ENCODE measurements at places on chromosomes 1 and 21.

DNA sequence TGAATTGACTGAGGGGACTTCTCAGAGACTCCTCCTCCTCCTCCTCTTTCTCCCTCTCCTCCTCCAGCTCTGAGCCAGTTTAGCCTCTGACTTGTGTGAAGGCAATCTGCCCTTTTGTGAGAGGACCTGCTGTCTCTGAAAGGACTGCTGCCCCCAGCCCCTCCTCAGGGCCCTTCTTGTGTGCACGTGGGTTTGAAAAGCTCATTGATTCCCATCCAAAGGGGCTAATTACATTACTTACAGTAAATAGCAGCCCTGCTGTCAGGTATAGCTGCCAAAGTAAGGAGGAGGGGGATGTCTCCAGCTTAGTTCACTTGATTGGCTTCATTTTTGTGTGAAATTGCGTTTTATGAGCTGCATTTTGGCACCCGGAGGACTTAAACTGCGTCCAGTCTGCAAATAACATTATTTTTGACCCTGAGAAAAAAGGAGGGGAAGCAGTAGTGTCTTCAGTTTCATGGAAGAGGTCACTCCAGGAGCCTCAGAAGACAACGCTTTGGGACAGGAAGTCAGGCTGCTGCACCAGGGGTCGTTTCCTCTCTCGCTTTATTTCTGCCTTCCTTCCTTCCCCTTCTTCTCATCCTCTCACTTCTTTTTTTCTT is 1.8 kb upstream of the LHX9 start:
- no peak for DNase-seq

- no peak for DNase-seq
Observed at GRCh38 chr1:44822131-44822701, 13.9 kb downstream of the BTBD19 start.

DNA sequence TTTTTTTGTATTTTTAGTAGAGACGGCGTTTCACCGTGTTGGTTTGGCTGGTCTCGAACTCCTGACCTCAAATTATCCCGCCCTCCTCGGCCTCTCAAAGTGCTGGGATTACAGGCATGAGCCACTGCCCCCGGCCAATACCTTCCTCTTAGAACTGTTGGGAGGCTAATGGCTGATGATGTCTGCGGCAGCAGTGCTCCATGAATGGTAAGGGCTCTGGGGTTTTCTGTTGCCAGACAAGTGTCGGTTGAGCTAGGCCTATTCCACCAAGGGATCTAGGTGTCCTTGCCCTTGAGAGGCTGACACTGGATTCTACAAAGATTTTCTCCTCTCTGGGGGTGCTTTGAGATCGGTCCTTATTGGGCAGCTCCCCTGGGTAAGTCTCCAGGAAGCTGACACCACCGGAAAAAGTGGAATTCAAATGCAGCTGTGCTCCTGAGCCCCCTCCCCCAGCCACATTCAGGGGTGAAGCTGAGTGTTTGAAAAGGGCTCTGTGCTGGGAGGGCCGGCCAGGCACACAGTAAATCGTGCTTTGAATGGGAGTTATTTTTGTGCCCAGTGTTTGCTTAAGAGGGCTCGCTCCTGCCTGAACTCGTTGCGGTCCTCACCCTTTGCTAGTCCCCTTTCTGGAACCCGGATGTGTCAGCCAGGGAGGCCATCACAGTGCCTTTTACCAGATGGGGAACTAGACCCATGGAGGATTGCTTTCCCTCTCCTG is 5.2 kb downstream of the SOX13 start:
- peak; percentile 96 for DNase-seq

- DNase-seq, result no peak
Observed at GRCh38 chr1:240149484-240150094, 57.9 kb downstream of the FMN2 start.

Measured in NCI-H187 (cell line).